ENCODE measurements at places on chromosomes 4 and X. TPM values are rescaled to one million over a fixed set of nuclear protein-coding genes. Genes with fewer than 3 reads are reported as not detected.

The TNMD gene
- not detected for total RNA-seq

The EDA2R gene
- total RNA-seq = 0.83 TPM

The MAGEA4 gene
- total RNA-seq = not detected

The CLDN24 gene
- total RNA-seq = not detected

DNA sequence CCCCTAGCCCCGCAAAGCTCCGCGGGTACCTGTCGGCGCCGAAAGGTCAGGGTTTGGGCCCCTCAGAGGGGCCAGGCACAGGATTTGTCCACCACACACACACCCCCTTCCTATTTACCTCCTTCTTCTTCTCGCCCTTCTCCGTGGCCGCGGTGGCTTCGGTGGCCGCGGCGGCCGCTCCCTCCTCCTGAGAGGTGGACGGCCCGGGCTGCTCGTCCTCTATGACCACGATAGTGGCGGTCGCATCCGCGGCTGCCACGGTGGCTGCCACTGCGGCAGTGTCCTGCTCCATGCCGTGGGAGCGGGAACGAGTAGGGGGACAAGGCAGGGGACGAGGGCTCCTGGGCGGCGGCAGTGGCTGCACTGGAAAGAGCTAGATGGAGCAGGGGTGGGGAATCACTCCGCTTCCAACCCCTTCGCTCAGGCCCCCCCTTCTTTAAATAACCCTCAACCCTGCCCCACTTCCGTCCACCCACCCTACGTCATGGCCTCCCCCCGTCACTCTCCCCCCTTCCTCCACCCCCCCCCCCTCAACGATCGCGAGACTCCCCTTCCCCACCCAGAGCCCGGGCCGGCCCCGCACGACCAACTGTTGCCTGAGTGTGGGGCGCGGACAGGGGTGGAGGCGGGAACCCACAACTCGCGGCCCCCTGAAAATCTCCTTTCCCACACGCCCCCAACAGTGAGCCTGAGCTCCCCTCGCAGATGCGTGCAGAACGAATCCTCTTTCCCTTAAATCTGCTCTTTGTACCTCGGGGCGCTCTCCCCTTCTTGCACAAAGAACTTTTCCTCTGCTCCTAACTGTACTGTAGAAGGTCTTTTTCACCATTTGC is at the start of gene SMARCA1:
Gene SMARCA1 (minus strand): TSS at position 412 of the 833 bp plus-strand sequence. CDS start 120 bp downstream, at position 292.
- no peak for DNase-seq

- no peak for DNase-seq
These were observed 86.7 kb upstream of the NKX1-1 start for GRCh38 chr4:1492651-1493539.

GRCh38 chr4:113645771-113646441 is 115.6 kb downstream of the CAMK2D start:
- DNase-seq = no peak

GRCh38 chr4:2394528-2394927 is 23.9 kb downstream of the ZFYVE28 start:
- DNase-seq = no peak

DNA sequence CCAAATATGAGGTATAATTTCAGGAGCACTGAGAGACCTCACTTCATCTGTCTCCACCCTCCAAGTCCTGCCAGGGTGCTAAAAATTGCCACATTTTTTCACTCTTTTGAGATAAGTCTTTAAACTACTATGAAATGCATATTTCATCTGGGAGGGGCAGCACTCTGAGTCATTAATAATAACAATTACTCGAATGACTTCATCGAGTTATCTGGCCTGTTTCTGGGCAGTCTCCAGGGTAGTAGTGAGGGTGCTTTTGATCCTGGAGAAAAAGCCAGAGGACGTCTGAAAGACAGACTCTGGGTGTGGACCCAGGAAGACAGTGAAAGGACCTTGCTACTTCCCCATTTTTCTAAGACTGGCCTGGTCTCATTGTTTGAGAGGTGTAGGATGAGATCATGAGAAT is 42.3 kb upstream of the SRD5A3 start:
- DNase-seq = no peak

DNA sequence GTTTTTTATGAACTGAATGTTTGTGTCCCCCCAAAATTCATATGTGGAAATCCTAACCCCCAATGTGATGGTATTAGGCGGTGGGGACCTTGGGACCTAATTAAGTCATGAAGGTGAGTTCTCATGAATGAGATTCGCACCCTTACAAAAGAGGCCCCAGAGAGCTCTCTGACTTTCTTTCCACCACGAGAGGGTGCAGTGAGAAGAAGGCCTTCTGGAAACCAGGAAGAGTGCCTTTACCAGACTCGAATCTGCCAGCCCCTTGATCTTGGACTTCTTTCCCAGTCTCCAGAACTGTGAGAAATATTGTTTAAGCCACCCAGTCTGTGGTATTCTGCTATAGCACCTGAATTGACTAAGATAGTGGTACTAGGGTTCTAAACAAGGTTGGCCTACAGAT is 40.8 kb downstream of the STK26 start:
- no peak for DNase-seq

- DNase-seq = no peak
These were observed 911.5 kb downstream of the GLUD2 start for GRCh38 chrX:121958886-121959285.

GRCh38 chr4:153790962-153791551 is 2.2 kb upstream of the SFRP2 start:
- DNase-seq = no peak

- DNase-seq = no peak
These were observed 219.1 kb upstream of the AMOT start for GRCh38 chrX:113059714-113060113.

GRCh38 chr4:37760840-37761239 is 65.6 kb upstream of the PGM2 start:
- no peak for DNase-seq

DNA sequence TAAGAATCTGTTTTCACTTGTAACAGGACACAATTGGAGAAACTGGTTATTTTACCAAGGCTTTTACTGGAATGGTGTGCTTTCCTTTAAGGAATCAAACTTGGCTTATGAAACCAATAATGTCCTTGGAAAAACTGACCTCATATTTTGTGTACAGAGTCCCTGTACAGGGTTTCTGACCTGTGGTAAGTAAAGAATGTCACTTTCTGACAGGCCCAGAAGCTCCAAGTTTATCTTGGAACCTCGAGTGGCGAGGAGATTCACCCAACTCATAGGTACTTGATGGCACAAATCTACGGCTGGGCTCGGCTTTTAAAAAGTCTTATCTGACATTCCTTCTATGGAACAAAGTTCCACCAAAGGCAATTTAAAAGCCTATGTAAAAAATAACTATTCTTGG is 17.0 kb downstream of the ASIC5 start:
- DNase-seq = no peak

DNA sequence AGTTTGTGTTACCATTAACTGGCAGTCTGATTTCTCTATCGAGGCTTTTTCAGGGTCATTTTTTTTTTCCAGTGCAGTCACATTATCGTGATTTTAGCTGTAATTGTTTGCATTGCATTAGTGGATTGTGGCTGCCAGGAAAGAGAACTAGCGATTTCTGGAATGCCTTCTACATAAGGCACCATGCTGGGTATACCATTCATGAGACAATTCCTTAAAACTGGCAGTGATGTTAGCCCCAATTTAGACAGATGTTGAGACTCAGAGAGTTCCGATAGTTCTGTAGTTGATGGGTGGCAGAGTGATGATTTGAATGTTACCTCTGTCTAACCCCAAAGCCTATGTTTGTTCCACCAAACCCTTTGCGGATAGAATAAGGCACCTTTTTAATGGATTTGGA is 175.4 kb upstream of the TENM3 start:
- DNase-seq = no peak
